ENCODE measurements at places on chromosomes 3 and 15.

- no peak for DNase-seq
These were observed 106.2 kb downstream of the IQSEC1 start for GRCh38 chr3:12966847-12967605.

GRCh38 chr3:44402548-44402947 is 64.0 kb downstream of the TCAIM start:
- DNase-seq, result no peak

DNA sequence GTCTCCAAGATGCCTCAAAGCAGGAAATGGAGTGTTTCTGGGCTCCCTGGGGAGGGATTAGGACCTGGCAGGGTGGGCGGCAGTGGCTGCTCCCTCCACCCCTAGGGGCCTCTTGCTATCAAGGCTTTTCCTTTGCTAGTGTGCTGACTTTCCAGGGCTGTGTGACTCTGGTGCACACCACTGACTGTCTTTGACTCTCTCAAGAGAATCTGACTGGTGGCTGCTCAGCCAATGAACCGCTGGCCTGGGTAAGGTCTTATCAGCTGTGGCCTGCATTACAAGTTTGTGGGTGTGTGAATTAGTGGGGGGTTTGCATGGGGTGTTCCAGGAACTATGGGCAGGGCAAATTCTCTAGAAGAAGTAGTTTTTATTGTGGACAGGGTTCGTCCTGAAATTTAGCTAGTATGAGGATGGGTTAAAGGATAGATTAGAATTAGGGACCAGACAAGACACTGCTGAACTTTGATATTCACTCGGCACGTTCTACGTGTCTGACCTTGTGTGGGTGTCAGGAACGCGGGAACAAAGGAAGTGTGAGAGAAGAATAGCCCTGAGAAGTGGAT is 29.5 kb downstream of the SIAH2 start:
- DNase-seq, result no peak

DNA sequence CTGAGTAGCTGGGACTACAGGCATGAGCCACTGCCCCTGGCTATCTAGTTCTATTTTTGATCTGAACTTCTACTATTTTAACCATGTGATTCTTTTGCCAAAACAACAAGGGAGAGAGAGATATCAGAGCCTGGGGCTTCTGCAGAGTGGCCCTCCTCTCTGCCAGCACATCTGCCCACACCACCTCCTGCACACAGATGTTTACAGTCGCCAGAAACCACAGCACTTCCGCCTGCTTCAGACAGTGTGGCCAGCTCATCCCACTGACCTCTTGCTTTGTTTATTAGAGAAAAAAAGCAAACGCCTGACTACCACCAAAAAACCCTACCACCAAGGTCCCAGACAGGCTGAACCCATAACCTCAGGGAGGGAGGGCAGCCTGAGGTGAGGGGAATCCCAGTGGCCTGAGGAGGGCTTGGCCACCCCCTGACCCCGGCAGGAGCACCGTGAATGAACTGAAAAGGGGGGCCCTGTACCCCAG is 85.9 kb upstream of the ABHD2 start:
- no peak for DNase-seq

GRCh38 chr3:104520228-104520655 is 846.5 kb upstream of the ALCAM start:
- DNase-seq, result no peak

GRCh38 chr3:145197051-145197820 is 963.7 kb downstream of the PLOD2 start:
- no peak for DNase-seq

DNA sequence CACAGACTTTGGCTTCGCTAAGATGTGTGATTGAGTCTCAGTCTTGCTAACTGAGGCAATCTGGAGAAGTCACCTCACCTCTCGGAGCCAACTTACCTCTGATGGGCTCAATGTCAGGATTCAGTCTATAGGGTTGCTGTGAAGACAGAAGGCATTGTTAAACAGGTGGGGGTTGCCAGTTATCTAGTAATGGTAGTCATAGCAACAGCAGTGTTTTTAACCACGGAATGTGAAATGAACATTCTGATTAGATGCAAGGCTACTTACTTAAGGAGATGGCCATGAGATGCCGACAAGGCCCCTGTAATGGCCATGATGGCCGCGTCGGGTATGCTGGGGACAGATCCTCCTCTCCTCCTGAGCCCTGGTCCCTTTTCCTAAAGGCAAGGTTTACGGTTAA is 243.1 kb downstream of the GABRG3 start:
- no peak for DNase-seq

- no peak for DNase-seq
These were observed 31.1 kb downstream of the TSPAN3 start for GRCh38 chr15:77039848-77040247.

- peak; percentile 3 for DNase-seq
These were observed at the start of gene PCOLCE2 for GRCh38 chr3:142888481-142889211. Gene PCOLCE2, minus strand, starts transcription at chr3:142889083. Its CDS starts 187 bp downstream, at chr3:142888896.

DNA sequence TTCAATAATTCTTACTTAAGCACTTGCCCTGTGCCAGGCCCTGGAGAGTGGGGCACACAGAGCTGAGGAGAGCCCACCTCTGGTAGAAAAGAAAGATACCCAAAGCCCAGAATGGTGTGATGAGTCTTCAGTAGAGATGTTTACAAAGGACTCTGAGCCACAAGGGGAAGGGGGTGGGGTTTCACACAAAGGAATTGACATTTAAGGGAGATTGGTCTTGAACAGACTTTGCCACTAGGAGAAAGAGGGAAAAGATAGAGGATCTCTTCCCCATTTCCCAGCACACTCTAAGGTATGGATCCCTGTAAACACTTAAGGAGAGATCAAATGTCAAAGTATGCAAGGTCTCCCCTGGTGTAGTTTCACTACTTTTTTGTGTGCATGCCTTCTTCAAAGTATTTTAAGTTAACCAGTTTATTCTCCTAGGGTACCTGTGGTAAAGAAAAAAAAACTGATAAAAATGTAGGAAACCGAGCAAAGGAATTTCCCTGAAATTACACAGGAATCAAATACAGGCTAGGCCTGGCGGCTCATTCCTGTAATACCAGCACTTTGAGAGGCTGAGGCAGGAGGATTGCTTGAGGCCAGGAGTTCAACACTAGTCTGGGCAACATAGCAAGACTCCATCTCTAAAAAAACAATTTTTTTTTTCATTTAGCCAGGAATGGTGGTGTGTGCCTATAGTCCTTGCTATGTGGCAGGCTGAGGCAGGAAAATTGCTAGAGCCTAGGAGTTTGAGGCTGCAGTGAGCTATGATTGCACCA is 117.6 kb upstream of the SKOR1 start:
- DNase-seq, result no peak

- DNase-seq, result no peak
These were observed 16.0 kb upstream of the VGLL3 start for GRCh38 chr3:87006844-87007439.

DNA sequence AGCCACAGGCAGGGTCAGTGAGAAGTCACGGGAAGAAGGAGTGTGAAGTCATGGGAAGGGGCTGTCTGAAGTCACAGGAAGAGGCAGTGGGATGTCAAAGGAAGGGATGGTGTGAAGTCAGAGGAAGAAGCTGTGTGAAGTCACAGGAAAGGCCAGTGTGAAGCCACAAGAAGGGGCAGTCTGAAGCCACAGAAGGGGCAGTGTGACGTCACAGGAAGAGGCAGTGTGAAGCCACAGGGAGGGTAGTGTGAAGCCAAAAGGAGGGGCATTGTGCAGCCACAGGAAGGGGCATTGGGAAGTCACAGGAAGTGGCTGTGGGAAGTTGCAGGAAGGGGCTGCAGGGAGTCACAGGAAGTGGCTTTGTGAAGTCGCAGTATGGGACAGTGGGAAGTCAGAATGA is 35.1 kb downstream of the GASK1A start:
- DNase-seq, result no peak

DNA sequence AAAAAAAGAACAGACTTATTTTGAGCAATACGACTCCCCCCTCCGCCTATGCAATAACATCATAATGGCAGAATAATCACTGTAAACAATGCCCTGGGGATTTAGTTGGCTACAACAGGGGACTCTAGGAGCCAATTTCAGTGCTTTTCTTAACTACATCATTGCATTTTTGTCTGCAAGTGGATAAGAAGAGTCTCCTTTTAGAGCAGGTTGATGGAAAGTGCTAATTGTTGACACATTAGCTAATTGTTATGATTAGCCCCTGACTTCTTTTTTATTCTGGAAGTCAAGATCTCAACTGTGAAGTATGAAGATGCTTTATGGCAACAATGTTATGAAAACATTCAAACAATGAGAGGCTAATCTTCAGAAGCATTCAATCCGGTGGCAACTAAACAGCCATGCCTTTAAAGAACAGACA is 121.2 kb downstream of the MECOM start:
- no peak for DNase-seq

DNA sequence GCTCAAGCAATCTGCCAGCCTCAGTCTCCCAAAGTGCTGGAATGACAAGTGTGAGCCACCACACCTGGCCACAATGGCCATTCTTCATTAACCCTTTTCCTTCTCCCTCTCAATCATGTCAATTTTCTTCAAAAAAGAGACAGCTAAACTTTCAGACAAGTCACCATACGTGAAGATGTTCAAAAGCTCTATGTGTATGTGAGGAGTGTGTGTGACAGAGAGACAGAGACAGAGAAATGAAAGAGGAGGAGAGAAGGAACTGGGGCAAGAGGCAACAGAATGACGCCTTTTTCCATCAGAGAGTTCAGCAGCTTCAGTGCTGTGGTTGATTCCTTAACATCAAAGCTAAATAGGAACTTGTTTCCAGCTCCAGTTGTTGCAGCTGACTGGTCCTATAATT is 27.4 kb downstream of the OSBPL10 start:
- DNase-seq, result no peak

GRCh38 chr3:127817406-127817841 is 4.9 kb downstream of the MGLL start:
- DNase-seq, result no peak

DNA sequence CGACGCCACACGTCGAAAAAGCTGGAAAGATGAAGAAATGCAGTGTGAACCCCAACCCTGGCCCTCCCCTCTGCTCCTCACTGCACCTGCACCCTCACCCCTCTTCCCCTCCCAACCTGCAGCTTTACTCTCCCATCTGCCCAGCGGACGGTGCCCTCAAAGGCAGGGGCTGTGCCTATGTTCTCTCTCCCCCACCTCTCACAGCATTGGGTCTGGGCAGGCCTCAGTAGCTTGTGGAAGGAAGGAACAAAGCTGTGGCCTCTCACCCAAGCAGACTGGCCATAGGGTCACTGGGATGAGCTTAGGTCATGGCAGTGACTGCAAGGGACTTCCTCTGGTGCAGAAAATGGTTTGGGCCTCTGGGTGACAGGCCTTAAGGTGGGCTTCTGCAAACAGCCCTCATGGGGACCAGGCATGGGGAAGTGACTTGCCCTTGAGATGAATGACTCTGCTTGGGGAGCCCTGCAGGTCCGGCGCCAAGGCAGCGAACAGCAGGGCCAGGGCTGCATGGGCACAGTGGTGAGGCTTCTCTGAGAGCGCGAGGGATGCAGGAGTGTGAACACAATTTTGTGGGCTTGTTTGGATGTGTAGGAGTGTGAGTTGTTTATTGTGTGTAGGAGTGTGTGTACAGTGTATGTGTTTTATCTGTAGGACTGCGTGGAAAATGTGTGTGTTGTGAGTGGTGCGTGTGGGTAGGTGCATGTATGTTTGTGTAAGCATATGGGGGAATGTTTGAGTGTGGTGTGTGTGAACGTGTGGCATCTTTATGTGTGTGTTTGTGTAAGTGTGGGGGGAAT is 29.2 kb downstream of the SRPRB start:
- DNase-seq, result no peak

DNA sequence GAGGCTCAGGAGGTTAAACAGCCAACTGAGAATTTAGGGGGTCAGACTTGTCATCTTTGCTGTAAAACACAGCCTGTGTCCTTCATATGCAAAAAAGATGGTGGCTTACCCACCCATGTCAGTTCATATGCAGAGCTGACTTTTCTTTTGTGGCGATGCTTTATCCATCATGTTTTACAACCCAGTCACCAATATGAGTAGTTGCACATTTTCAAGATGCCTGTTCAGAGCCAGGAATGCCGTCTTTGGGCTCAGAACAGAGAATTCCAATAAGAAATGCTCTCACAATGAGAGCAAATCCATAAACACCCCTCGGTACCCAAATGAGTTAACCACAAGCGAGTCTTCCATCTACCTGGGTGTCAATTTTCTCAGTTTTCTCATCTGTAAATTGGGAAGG is 83.6 kb downstream of the TIGIT start:
- no peak for DNase-seq

- no peak for DNase-seq
These were observed 59.7 kb upstream of the LCTL start for GRCh38 chr15:66625531-66625930.

DNA sequence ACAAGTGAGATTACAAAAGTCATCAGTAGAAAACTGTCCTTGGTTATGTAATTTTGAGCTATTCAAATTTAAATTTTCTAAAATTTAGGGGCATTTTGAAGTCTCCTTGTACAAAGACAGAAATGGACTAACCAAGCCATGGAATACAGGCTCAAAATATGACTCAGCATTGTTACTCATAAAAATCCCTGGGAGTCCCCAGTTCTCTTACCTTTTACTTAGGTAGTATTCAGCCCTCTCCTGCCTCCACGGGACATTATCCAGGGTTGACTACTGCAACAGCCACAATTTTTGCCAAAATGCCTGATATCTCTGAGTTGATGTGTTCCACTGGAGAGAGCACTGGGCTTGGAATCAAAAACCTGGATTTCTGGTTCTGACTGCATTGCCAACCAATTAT is 25.0 kb downstream of the CLDN18 start:
- DNase-seq, result no peak

DNA sequence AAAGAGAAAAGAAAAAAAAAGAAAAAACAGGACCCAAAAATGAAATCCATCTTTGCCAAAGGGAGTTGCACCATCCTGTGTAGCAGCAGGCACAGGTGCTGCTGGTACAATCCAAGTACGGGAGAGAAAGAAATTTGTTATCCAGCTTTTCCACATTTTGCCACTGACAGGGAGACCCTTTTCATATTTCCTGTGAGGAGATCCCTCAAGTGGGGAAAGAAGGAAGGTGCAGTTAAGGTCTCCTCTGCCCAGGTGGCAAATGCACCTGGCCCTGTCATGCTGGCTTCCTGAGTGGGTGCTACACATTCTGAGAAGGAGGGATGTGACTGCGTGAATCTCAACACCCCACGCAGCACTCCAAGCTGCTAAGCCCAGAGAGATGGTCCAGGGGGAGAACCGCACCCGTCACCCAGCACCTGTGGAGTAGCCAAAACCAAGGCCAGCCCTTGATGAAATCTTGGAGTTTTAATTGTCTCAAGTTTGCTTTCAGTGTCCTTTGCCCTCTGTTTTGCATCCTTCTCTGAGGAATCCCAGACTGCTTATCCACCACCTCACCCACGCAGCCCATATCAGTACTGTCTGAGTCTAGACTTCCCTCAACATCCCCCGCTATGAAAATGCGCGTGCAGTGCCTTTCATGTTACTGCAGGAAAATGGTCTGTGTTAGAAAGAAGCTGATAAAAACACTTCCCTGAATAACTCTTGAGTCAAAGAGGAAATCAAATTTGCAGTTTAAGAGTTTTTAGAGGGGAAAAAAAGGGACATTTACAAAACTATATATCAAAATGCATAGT is 141.9 kb upstream of the THBS1 start:
- DNase-seq, result no peak
